Foreskin melanocyte (primary cell): ENCODE measurements at places on chromosomes 12 and 14.

GRCh38 chr14:95396221-95396620 is 76.5 kb upstream of the CLMN start:
- DNase-seq: no peak

- DNase-seq: no peak
Measured at GRCh38 chr14:85178864-85179263, 351.1 kb upstream of the FLRT2 start.

GRCh38 chr14:75877292-75877691 is 104.5 kb downstream of the TGFB3 start:
- DNase-seq: peak; percentile 71

- DNase-seq: no peak
Measured at GRCh38 chr12:7114008-7114407, 5.0 kb upstream of the C1RL start.

- DNase-seq: no peak
Measured at GRCh38 chr14:75543786-75544185, 21.5 kb downstream of the BATF start.

- no peak for DNase-seq
Measured at GRCh38 chr14:34426313-34427295, 35.4 kb downstream of the SPTSSA start.

- DNase-seq: peak; percentile 51
Measured at GRCh38 chr12:93050026-93050747, 121.1 kb upstream of the EEA1 start.

DNA sequence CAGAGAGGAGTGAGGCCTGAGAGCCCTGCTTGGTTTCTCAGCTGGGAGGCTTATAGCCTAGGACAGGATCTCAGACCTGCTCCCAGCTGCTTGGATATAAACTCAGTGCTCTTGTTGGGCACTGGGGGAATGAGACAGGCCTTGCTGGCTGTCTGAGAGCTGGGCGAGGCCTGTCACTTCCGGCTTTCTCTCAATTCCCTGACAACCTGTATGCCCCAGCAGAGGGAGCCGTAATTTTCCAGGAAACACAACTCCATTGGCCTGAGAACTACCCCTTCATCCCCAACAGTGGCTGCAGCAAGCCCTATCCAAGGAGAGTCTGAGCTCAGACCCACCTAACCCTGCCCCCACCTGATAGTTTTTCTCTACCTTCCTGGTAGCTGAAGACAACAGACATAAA is 258.3 kb upstream of the STXBP6 start:
- no peak for DNase-seq

- no peak for DNase-seq
Measured at GRCh38 chr12:121781998-121782979, 11.2 kb downstream of the RHOF start.

DNA sequence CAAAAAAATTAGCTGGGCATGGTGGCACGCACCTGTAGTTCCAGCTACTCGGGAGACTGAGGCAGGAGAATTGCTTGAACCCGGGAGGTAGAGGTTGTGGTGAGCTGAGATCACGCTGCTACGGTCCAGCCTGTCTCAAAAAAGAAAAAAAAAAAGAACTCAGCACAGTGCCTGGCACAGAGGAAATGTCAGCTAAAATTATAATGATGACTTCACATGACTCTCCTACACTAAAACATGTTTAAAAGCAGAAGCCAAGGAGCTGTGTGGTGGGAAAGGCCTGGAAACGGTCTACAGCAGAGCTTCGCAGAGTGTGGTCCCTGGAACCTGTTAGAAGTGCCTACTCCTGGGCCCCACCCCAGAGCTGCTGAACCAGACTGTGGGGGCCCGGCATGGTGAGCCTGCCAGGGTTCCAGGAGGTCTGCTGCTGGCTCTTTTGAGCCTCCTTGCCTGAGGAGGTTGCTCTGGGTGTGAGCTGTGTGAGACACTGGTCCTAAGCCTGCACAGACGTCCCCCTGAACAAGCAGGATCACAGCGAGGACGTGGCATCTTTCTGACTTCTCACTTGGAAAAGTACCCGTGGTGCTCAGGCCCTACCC is 28.1 kb downstream of the TCHP start:
- DNase-seq: no peak

GRCh38 chr14:95272057-95272456 is 47.7 kb downstream of the CLMN start:
- DNase-seq: no peak

DNA sequence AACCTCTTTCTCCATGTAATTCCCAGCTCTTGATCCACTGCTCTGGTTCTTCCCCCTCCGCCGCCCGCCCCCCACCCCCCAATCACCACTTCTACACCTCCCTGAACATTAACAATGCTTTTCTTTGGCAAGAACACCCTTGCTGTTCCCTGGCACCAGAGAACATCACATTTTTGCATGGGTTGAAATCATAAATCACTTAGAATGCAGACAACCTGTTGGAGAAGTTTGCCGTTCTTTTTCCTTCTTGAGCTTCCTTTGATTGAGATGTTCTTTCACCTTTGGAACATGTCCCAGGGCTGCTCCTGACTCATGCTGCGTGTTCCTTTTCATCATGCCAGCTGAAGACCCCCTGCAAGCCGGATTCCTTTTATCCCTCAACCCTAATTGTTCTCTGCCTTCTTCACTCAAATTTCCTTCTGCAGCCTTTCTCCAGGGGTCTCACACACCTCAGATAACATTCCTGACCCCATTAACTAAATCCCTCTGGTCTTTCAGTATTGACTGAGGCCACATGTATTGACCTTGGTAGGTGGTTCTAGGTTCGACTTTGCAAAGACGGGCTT is 294.1 kb upstream of the TMPO start:
- no peak for DNase-seq

DNA sequence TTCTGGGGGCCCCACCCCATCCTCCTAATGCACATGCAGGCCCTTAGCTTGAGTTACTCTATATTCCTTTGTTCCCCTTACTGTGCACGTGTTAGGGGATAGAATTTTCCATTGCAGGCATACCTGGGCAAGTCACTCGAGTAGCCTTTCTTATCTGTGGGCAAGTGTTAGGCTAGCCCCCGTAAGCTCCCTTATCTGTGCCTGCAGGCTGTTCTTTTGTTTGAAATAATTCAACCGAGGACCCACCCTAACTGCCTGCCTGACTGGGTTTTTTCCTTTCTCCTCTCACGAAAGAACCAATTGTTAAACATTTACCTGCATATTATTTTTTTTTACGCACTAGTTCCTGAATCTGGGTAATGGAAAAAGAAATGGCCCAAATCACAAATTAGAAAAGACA is 21.3 kb upstream of the BCAT1 start:
- DNase-seq: no peak

- DNase-seq: no peak
Measured at GRCh38 chr12:82857276-82857675, 170.6 kb downstream of the TMTC2 start.

DNA sequence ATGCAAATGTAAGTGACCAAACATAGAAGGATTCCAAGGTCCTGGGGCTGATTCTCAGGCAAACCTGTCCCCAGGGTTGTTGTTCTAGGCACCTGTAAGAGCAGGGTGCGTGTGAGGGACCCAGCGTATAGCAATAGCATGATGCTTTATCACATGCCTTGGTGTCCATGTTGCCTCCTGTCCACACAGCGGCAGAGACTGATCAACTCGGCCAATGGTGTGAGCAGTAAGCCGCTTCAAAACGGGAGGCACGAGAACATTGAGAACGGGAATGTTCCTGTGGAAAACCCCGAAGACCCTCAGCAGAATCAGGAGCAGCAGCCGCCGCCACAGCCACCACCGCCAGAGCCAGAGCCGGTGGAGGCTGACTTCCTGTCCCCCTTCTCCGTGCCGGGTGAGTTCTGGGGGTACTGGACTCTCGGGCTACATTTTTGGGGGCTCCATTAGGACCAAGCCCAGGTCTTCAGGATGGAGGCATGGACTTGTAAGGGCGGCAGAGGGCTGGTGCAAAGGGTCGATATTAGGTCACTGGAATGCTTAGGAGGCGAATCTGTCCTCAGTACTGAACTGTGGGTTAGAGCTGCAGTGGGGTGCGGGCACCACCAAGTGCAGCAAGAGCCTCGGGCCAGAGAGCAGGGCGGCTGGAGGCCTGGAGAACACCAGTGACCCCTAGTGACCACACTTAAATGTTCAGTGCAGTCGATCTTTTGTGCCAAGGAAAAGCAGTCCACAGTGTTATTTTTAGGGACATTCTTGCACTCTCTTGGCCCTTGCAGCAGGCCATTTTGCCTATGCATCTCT is 57.2 kb upstream of the RIN3 start:
- peak; percentile 48 for DNase-seq

GRCh38 chr14:99067141-99067920 is 204.7 kb downstream of the BCL11B start:
- no peak for DNase-seq

DNA sequence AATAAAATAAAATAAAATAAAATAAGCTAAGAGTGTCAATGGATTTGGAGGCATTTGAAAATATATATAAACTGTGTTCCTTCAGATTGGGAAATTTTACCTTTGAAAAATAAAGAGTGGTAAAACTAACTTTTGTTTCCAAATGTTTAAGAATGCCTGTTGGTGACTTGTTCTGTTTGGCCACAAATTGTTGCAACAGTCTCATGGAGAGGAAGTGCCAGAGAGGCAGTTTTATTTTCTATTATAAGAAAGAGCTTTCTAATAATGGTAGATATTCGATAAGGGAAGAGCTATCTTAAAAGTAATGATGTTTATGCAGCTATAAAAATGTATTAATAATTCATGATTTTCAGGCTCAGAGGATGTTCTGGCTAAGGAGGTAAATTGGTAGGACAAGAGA is 68.8 kb upstream of the MDGA2 start:
- DNase-seq: no peak

GRCh38 chr12:1668833-1669543 is 21.9 kb upstream of the ADIPOR2 start:
- DNase-seq: no peak

- DNase-seq: no peak
Measured at GRCh38 chr12:64781280-64782190, 22.3 kb upstream of the GNS start.

- DNase-seq: peak; percentile 4
Measured at GRCh38 chr14:41873686-41874317, 267.1 kb downstream of the LRFN5 start.

- no peak for DNase-seq
Measured at GRCh38 chr14:89493877-89494634, 77.0 kb upstream of the FOXN3 start.

DNA sequence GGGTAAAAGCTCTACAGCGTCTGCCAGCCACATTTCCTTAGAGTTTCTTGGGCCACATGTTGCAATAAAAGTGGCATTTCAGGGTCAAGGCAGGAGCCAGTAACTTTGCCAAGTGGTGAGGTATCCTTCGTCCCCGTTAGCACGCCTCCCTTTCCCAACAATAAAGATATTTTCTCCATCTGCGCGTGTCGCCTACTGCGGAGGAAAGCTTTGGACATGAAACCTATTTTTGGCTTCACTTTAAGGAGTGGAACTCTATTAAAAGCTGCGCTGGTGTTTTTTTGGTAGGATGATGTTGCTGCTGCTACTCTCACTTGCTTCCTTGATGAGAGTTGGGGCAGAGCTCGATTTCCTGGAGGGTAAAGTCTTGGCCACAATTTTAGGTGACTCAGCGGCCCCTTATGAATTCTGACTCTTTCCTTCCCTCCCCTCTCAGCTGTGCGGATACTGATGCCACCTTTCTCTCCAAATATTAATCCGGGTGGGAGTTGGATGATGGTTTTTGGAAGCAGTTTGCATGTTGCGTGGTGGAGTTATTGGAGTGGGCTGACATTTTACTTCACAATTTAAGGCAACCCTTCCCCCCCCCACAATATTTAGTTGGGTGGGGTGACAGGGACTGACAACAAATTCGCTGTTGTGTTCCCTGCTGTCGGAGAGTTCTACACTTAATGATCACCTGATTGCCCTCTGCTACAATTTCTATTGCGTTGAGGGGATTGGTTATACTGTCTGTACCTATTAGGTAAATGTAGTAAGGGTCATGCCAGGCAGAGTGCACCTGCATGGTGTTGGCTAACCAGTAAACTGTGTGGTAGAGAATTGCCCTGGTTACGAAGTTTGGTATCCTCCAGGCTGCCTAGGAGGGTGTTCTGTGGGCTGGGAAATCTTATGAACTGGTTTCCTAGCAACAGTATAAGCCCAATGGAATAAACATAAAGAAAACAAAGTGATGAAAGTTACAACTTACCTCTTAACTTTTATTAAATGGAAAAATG is 1.1 kb downstream of the CCDC91 start:
- peak; percentile 34 for DNase-seq

DNA sequence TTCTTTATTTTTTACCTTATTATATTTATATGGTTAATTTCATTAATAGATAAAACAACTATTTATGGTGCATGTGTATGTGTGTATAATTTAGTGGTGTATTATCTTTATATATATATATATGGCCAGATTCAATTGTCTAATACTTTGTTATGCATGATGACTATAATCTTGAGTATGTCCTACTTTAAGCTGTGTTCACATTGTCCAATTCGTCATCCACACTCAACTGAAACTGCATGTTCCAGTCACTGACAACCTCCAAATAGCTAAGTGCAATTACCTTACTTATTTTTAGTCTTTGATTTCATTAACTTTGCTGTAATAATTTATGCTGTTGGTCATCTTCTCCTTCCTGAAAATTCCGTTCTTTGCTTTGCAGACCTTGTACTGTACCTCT is 306.5 kb upstream of the TMTC1 start:
- no peak for DNase-seq

DNA sequence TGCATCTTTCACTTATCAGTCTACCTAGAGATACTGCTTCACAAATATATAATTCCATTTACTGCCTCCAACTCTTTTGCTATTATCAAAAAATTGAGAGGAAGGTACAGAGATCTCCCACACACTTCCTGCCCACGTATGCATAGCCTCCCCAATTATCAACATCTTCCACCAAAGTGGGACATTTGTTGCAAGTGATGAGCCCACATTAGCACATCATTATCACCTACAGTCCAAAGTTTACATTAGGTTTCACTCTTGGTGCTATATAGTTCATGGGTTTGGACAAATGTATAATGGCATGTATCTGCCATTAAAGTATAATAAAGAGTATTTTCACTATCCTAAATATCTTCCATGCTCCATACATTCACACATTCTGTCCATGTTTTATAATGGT is 66.3 kb downstream of the SLC2A13 start:
- no peak for DNase-seq
